ENCODE measurements at places on chromosomes 3 and 15.

DNA sequence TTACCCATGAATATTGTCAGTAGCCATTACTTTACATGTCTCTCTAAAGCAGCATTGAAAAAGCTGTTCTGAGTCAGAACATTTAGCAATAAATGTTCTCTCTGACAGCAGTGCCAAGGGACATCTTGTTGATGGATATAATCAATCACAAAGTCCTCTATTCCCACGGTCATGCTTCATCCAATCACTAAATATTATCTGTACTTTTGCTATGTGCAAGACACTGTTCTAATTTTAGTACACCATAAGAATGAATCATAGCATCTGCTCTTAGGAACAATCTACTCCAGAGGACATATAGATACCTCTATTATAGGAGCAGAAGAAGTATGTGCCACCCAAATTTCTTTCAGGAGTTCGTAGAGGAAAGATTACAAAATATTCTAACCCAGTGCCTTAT is 142.5 kb upstream of the MBNL1 start:
- DNase-seq, result no peak

DNA sequence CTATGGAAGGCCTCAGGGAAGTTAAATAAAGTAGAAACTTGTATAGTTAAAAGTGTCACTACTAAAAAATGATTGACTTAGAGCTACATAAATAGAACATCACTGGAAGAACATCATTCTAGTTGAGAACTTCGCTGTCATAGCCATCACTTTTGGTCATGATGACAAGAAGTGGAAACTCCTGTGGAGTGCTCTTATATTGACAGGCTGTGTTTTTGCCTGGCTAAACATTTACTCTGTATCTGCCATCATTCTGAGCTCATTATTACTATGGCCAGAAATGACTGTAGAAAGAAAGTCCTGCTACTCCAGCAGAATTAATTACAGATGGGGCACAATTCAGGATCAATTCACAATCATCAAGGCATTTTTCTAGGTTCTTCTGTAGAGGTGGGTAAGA is 165.1 kb upstream of the GOLIM4 start:
- no peak for DNase-seq

- DNase-seq, result no peak
Observed at GRCh38 chr3:49942651-49943050, 2.7 kb downstream of the RBM6 start.

DNA sequence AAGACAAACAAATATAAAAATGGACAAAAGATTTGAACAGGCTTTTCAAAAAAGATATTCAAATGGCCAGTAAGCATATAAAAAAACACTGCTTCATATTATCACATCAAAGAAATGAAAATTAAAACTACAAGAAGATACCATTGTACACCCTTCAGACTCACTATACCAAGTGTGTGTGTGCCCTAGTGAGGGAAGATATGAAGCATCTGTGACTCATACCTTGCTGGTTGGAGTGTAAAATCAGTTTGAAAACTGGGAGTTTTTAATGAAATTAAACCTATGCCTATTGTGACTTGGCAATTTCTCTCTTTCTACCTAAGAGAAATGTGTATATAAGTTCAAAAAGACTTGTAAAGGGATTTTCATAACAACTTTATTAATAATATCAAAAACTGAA is 23.5 kb upstream of the SLC15A2 start:
- no peak for DNase-seq

DNA sequence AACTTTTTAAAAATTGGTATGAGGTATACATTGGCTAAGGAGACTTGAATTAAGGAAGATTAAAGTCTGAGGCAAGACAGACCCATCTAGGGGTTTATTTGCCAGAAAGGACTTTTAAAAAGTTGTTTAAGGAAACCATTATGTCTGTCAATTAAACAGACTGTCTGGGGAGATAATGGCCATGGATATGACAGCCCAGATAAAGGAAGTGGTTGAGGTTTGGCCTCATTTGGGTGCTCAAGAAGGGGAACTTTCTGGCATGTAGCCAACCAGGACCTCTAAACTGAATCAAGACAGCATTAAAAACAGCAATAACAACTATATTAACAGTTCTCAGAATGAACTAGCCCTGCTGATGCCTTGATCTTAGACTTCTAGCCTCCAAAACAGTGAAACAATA is 9.9 kb upstream of the CD200R1L start:
- no peak for DNase-seq

- no peak for DNase-seq
Observed at GRCh38 chr3:111956995-111957734, 21.7 kb upstream of the ABHD10 start.

DNA sequence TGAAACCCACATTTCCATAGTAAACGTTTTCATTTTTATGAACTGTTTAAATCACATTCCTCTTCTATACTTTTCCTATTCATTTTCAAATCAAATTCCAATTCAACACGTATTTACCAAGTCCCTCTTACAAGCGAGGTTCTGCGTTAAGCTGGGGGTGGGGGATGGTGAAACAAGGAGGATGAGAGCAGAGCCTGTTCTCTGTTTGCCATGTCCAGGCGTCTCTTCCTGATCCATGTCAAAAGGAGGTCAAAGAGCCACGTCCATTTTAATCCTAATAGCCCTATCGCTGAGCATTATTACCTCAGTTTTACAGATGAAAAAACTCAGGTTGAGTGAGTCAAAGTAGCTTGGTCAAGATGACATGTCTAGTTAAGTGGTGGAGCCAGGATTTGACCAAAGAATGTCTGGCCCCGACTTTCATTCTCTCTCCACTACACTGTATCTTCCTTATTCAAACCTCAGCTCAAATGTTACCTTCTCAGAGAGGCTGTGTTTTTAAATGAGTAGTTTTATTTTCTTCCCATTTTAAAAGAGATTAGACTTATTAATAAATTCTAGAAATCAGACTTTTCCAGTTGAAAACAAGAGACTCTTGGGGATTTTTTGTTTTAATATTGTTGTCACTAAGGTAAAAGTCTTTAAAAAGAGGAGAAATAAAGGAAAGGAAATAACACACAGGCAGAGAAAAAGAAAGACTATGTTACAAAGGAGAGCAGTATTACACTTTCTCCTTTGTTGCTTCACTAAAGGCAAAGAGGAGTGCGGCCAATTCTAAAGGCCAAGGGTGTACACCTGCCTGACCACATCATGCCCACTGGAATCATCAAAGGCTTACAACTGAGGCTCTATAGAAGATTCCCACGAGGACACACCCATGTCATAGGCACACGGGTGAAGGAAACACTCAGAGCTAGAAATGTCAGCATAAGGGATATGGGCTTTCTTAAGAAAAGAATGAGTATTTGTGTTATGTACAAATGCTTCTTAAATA is 42.4 kb downstream of the MYO5A start:
- no peak for DNase-seq

DNA sequence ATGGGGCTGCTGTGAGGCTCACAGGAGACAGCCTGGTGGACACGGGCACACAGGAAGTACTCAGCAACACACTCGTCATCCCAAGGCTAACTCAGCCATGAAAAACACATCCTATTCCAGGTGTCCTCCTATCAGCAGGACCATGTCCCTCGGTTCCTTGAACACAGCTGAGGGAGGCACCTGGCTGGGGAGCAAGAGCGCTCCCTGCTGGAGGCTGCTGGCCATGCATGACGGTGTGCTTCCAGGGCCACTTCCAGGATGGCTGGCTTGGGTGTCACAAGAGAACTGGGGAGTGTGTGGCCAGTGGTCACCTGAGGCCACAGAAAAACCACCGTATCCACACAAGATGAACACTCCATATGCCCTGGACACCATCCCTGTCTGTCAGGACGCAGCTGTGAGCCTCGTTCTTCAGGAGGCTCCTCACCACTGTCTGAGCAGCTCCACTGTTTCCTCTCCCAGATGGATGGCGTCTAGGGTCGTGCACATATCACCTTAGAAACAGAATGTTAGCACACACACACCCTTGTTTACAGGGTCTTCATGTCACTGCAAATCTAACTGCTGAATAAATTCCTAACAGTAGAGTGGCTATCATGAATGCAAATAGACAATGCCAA is 31.0 kb downstream of the POC1A start:
- DNase-seq, result peak; percentile 65

DNA sequence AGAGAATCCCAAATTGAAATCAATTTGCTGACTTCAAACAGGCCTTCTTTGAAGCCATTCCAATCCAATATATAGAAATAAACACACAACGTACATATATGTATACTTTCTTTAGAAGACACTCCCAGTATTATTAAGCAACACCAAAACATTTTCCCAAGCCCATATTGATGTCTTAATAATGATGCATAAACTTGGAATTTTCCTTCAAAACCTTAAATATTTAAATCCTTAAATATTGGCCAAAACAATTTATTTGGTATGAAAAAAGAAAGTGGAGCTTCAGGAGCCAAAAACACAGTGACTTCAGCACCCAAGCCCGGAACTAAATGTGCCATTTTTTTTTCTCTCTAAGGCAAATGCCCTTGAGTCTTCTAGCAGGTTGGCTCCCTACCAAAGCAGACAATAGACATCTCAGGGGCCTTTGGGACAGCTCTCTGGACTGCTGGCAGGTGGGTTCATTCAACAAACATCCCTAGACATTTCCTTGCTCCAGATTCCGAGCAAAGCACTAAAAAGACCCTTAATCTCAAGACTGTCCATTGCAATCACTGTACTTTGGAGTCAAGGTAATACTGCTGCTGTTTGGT is 384.7 kb downstream of the NTRK3 start:
- no peak for DNase-seq

DNA sequence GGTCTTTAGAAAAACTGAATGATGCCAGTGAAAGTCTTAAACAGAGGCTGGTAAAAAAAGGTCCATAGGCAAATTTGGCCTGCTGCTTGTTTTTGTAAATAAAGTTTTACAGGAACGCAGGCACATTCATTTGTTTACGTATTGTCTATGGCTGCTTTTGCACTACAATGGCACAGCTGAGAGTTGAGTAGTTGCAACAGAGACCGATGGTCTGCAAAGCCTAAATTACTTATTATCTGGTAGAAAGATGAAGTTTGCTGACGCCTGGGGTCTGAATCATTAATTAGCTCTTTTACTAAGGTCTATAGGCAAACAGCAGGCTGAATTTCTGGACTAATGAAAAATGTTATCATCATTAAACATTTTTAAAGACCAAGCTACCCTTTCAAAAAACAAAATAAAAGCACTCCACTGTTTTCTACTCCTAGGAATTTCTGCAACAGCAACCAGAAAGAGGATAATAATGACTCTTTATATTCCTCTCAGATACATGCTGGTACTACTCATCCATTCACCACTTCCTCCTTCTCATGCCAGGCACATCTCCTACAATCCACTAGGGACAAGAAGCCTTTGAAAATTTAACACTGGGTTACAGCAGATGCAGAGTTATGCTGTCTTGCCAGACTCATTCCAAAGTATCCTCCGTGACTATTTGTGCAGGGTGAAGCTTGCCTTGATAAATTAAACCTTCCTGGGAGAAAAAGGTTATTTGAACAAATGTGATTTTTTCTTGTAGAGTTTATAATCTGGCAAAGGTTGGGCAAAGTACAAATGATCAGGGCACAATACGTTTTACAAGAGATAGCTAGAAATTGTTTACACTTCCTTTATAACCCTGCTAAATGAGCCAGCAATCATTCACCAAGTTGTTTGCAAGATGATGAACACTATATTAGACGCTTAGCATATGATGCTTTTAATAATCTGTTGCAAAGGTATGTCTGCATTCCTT is 6.0 kb downstream of the GATM start:
- DNase-seq, result no peak

DNA sequence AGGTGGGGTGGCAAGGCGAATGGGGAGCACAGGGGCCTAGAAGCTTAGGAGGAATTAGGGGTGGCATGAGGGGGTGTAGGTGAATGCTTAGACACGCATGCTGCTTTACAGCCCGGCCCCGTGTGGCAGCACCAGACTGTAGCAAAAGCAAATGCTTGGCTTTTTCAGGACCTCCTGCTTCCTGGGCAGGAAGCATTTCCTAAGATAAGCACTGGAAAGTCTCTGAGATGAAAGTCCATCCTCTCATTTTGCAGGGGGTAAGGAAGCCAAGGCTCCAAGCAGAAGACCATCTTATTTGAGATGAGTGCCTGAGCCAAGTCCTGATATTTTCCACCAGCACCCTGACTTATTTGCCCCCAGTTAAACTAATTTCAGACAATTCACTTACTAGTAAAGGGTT is 12.9 kb downstream of the SSUH2 start:
- no peak for DNase-seq

GRCh38 chr15:29005931-29006330 is 120.2 kb downstream of the APBA2 start:
- no peak for DNase-seq

GRCh38 chr3:65448120-65448519 is 590.6 kb downstream of the MAGI1 start:
- no peak for DNase-seq

DNA sequence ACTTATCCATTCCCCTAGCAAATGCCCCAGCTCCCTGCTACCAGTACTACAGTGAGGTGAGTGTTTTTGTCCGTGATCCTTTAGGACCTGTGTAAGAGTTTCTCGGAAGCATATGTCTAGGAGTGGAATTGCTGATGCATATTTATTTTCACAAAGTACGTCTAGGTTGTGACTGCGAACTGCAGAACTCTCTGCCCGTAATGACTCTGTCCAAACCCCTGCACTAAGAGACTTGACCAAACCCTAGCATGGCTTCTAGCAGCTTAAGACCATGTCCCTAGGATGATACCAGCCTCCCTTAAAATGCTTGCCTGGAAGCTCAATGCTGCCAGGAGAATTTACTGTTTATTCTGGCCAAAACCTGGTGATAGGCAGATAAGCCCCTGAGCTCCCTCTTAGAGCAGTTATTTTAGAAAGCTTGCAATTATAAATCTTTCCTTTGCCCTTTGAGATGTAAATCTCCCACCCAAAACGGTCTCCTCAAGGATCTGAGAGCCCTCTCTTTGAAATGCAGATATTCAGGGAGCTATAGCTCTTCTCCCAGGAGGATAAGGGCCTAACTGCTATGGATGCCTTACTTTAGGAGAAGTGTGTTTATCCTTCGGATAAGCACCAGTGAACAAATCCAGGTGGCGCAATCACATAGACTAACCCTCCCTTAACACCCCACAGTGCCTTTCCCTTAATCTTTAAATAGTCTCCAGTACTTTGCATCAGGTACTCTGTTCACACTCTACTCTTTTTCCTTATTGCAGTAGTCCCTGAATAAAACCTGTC is 14.7 kb upstream of the CA12 start:
- DNase-seq, result no peak

GRCh38 chr3:52007291-52007690 is 11.6 kb upstream of the RPL29 start:
- no peak for DNase-seq

- no peak for DNase-seq
Observed at GRCh38 chr3:100086401-100086800, 27.9 kb downstream of the FILIP1L start.
